Activated CD8-positive, alpha-beta memory T cell treated with anti-CD3 and anti-CD28 coated beads for 48 hours (primary cell): ENCODE measurements at places on chromosomes 1 and 21.

DNA sequence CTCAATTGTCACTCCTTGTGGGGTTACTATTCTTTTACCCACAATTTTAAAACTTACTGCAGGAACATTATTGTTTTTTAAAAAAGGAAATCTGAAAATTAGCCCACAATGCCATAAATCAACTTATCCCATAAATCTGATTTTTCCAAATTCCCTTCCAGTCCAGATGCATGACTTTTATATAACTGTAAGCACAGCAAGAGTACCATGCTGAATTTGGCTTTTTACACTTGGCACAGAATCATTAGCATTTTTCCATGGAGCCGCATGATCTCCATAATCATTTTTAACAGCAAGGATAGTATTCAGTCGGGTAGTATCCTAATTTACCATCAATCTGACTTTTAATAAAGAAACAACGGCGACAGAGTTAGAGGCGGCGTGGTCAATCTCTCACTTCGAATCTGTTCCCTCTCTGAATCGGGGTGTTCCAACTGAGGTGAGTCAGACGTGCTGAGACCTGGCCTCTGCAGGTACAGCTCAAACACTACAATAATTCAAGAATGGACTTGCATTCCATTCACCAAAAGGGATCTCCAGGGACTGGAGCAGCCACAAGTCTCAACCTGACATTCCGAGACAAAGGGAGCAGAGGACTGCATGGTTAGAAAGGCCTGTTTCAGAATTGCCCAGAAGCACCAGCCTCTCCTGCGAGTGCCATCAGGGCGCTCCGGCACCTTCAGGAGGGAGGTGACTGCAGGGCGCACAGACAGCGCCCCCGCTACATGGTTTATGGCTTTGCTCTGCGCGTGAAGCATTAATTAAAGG is 48.9 kb downstream of the SLC66A1 start:
- no peak for DNase-seq

GRCh38 chr1:162324396-162324795 is 52.3 kb downstream of the SPATA46 start:
- DNase-seq = no peak

- no peak for DNase-seq
These were observed 8.4 kb upstream of the SLC19A1 start for GRCh38 chr21:45550522-45551210.

- DNase-seq = no peak
These were observed 7.0 kb downstream of the KDM5B start for GRCh38 chr1:202801175-202801574.

- no peak for DNase-seq
These were observed 81.9 kb downstream of the GALNT2 start for GRCh38 chr1:230148768-230149469.

GRCh38 chr1:65149351-65150107 is 1.5 kb downstream of the AK4 start:
- DNase-seq = no peak

GRCh38 chr1:5532811-5533210 is 459.4 kb downstream of the NPHP4 start:
- DNase-seq = no peak

GRCh38 chr1:87393445-87394085 is 64.9 kb downstream of the LMO4 start:
- DNase-seq = no peak

DNA sequence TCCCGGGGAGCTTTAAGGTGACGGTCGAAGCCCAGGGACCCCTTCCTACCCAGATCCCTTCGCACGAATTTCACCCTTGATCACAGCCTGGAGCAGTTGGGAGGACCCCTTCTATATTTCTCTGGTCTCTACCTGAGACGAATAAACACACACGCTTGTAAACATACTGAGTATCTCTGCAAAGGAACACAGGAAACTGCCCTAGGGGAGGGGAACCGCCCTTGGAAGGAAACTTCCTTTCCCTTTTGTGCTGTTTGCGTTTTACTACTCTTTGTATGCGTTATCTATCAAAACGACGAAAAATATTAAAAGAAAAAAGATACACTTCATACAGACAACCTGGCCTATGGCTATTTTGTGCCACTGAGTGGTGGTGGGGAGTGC is 750 bp downstream of the NECAP2 start:
- no peak for DNase-seq

- DNase-seq = no peak
These were observed 118.3 kb downstream of the GALNT2 start for GRCh38 chr1:230185076-230186001.

DNA sequence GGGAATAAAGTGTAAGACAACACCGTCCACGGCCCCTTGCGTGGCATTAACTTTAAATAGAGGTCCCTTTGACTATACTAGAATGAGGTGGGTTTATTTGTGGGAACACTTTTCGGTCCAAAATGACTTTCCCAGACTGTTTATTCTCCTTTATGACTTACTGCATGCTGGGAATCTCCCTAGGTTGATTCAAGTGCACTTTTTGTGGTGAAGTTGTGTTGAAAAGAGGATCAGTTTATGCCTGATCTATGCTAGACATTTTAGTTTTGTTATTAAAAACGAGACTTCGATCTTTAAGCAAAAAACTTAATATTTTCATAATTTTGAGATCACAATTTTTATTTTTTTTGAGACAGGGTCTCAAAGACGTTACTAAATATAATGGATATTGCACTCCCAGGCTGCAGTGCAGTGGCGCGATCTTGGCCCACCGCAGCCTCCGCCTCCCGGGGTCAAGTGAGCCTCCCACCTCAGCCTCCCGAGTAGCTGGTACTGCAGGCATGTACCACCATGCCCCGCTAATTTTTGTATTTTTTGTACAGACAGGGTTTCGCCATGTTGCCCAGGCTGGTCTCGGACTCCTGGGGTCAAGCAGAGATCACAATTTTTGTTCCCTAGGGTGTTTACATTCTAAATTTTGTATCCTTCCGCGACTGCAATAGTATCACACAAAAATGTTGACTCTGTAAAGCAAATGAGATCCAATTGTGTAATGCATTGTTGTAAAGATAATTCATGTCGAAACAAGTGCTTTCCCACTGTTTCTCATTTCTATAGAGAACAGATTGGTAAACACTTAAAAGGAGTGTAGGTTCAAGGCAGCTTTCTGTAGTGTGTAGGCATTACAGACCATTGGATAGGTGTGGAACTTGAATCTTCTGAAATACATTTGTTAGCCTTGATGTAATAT is 1.6 kb downstream of the CDC42 start:
- DNase-seq = no peak

GRCh38 chr1:110728388-110729001 is 53.8 kb upstream of the KCNA3 start:
- DNase-seq = no peak

- no peak for DNase-seq
These were observed at the start of gene TGFB2 for GRCh38 chr1:218344814-218345672. TSS of gene TGFB2 (plus strand) at chr1:218345336. CDS start at chr1:218346702, 1,366 bp downstream.

GRCh38 chr1:192131914-192132313 is 26.3 kb upstream of the RGS18 start:
- no peak for DNase-seq

GRCh38 chr21:44729336-44730027 is 18.1 kb upstream of the TSPEAR start:
- no peak for DNase-seq

DNA sequence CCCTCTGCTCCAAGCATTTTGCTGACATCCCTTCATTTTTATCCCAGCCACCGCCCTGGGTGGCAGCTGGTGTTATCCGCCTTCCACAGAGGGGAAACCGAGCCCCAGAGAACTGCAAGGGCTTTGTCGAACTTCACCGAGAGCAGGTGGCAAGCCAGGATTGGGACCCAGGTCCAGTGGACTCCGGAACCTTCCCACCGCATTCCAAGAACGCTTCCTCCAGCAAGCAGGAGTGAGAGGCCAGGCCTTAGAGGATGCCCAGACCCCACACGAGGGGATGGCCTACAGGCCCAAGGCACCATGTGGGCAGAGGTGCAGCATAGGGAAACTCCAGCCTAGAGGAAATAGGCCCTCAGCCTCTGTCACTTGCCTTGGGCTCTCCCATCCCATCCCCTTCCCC is 90.7 kb downstream of the EPHB2 start:
- no peak for DNase-seq

DNA sequence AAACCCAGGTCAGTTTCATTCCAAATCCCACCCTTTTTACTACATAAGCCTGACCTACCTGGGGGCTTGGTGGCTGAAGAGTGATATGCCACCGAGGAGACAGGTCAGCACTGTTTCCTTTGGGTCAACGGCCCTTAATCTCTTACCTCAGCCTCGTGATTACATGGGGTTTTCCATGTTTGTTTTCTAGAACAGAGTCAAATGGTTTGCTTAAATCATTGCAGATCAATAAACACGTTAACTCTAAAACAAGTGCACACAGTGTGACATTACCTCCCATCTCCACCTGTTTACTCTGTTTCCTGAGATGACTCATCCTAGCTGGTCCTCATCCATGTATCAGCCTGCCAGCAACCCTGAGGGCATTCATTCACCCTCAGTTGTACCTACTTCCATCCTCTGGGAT is 40.8 kb upstream of the TP53BP2 start:
- DNase-seq = no peak

GRCh38 chr1:248926401-248927182 is 20.6 kb downstream of the PGBD2 start:
- no peak for DNase-seq

- no peak for DNase-seq
These were observed 589 bp upstream of the CATSPER4 start for GRCh38 chr1:26189751-26190275.

GRCh38 chr1:6384962-6385361 is 8.6 kb downstream of the ACOT7 start:
- DNase-seq = no peak

- DNase-seq = no peak
These were observed 80.3 kb downstream of the RUNX3 start for GRCh38 chr1:24849672-24850295.

DNA sequence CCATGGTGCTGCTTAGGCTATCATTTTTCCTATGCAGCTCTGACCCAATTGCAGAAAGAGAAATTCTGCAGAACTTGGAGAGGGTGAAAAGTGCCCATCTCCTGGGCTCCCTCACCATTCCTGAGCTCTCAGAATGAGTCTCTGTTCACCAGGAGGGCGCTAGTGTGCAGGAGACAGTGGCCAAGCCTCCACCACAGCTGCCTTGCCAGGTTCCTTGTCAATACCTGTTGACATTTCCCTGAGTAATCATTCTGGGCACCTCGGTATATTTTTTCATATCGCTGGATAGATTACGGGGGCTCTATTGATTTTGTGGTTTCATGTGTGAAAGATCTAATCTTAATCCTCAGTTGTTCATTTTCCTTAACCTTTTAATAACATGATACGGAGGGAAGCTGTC is 13.0 kb upstream of the C8B start:
- no peak for DNase-seq

GRCh38 chr1:201329286-201329685 is 46.0 kb downstream of the PKP1 start:
- no peak for DNase-seq

DNA sequence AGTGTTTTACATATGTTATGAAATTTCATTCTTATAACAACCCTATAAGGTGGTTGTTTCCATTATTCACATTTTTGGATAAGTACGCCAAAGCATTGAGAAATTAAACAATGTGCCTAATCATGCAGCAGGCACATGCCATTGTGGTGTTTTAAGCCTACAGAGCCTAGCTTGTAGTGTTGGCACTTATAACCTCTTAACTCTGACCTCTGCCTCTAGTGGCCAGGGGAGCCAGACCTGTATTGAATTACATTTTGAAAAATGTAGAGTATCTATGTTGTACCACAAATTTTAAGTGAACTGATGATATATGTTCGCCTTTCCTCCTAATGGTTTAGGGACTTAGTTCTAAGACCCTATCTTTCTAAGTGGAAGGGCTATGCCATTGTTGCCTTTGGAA is 61.0 kb downstream of the KCNK2 start:
- DNase-seq = no peak

DNA sequence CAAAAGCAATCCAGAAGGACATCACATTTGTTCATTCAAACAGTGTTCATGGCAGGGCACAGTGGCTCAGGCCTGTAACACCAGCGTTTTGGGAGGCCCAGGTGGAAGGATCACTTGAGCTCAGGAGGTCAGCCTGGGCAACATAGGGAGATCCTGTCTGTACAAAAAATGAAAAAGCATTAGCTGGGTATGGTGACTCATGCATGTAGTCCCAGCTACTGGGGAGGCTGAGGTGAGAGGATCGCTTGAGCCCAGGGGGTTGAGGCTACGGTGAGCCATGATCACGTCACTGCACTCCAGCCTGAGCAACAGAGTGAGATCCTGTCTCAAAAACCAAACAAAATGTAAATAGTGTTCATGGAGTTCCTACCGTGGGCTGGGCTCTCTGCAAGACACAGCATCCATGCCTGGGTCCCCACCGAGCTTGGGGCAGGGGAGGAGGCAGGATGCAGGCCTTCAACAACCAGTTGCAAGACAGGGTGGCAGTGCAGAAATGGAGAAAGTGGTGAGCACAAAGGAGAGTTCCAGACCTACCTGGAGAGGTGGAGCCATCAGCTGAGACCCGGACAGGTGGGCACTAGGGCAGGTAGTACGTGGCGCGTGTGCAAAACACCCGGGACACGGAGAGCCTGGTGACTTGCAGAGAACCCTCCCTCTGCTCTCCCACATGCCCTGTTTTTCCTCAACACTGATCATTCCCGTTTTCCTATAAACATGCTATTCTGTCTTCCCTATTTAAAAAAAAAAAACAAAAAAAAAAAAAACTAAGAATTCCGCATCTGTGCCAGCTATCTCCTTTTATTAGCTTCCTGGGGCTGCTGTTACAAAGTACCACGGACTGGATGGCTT is 138.9 kb downstream of the TOMM20 start:
- DNase-seq = no peak

DNA sequence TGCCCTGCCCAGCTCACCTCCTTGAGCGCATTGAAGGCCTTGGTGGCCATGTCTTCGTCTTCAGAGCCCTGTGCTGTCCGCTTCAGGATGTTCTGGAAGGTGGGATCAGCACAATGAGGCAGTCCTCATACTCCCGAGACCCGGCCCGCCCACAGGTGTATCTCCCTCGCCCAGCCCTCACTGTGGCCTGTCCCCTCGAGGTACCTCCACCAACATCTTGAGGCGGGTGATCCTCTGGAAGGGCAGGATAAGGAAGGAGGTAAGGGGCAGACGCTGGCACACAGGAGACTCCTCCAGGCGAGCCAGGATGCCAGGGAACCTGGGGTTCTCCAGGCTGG is 7.1 kb downstream of the ARHGEF19 start:
- no peak for DNase-seq

- DNase-seq = no peak
These were observed 2.7 kb upstream of the SAMSN1 start for GRCh38 chr21:14548779-14549178.

- no peak for DNase-seq
These were observed 7.2 kb upstream of the S100A8 start for GRCh38 chr1:153397924-153398651.

GRCh38 chr1:62280150-62280549 is 39.1 kb downstream of the KANK4 start:
- DNase-seq = no peak

DNA sequence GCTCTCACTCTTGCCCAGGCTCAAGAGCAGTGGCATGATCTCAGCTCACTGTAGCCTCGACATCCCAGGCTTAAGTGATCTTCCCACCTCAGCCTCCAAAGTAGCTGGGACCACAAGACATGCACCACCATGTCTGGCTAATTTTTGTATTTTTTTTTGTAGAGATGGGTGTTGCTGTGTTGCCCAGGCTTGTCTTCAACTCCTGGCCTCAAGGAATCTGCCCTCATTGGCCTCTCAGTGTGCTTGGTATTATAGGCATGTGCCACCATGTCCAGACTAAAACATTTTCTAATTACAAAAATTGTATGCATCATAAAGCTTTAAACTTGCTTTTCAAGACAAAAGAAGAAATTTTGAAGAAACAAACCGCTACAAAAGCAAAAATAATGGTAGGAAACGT is 20.1 kb downstream of the CBR1 start:
- DNase-seq = no peak

- DNase-seq = no peak
These were observed 884 bp downstream of the SPATA6 start for GRCh38 chr1:48470950-48471690.

- DNase-seq = no peak
These were observed 18.6 kb downstream of the PTTG1IP start for GRCh38 chr21:44854664-44855446.
